AG04449 (cell line): ENCODE measurements at places on chromosomes 6 and 20.

- DNase-seq = no peak
These were observed 91.0 kb downstream of the UNC5CL start for GRCh38 chr6:40947876-40948526.

DNA sequence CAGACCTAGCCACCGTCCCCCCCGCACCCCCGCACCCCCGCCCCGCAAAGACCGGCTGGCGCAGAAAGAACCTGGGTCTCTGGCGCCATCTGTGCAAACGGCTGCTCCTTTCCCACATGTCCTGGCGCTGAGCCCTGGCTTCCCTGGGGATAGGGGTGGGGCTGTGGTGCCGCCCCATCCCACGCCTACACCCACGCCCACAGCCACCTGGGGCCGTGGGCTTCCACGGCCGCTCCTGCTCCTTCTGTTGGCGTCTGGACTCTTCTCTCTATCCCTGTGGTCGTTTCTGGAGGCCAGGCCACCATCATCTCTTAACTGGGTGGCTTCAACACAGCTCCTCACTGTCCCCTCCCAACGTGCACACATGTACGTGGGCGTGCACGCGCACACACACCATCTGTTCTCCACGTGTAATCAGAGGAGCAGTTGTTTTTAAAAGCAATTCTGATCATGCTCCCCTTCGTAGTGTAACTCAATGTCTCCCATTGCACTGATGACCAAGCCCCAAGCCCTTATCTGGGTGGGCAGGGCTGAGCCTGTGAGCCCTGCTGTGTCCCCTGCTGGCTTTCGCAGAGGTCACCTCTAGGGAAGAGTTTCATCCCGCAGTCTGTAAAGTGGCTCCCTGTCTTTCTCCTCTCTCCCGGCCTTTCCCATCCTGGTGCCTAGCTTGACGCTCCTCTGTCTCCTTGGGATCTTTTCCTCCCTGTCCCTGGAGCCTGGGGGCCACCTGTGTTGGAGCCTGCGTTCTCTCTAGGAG lies 31.9 kb upstream of the FAM83D start:
- no peak for DNase-seq

DNA sequence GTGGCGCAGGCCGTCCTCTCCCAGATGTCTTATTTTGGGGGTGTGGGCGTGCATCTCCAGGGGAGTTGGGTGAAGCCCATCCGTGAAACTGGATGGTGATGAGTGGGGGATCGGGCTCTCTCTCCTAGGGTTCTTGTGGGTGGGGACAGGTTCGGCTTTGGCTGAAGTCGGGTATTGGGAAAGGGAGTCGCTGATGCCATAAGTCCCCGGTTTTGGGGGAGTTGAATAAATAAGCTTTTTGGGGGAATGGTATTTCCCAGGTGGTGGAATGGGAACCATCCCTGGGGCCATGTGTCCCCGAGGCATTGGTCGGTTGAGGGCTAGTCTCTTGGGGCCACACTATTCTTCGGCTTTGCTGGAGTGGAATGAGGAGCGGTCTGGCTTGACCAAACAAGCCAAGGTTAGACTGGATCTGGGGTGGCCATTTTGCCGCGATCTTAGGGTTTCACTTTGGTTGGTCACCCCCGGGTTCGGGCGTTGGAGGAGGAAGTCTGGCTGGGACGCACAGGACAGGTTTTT lies 481 bp downstream of the ZNF133 start:
- no peak for DNase-seq

GRCh38 chr6:968791-969190 lies 275.9 kb upstream of the EXOC2 start:
- no peak for DNase-seq

DNA sequence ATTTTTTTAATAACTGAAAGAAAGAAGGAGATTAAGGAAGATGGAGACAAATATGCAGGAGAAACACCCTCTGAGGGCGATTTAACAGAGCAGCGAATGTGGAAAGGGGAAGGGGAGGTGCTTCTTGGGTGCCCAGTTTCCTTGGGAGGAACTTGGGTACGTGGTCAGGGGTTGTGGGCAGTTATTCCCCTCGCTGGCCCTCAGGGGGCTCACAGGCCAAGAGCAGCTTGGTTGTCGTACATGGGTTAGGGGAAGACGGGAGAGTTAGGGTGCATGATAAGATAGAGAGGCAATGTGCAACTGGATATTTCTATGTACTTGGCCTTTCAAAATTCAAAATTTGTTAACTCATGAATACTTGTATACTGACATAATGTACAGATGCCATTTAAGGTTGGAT lies 7.0 kb upstream of the TUBB2A start:
- DNase-seq = no peak

- DNase-seq = no peak
These were observed 6.1 kb downstream of the EEF1A1 start for GRCh38 chr6:73514746-73515110.

DNA sequence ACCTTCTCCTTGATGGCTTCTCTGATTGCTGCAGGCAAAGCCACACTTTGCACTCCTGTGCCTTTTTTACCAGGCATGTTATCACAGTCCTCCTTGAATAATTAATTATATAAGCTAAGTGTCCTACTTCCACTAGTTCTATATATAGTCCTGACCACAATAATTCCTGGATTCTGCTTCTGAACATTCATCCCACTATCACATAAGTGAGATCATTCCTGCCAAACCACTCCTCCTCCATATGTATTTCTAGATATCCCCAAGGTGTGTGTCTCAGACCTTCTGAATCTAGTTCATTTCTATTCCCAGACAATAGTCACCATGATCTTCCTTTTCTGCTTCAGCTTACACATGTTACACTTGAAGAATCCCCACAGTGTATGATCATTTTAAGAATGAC lies 1237.5 kb upstream of the MAP3K7 start:
- DNase-seq = no peak

DNA sequence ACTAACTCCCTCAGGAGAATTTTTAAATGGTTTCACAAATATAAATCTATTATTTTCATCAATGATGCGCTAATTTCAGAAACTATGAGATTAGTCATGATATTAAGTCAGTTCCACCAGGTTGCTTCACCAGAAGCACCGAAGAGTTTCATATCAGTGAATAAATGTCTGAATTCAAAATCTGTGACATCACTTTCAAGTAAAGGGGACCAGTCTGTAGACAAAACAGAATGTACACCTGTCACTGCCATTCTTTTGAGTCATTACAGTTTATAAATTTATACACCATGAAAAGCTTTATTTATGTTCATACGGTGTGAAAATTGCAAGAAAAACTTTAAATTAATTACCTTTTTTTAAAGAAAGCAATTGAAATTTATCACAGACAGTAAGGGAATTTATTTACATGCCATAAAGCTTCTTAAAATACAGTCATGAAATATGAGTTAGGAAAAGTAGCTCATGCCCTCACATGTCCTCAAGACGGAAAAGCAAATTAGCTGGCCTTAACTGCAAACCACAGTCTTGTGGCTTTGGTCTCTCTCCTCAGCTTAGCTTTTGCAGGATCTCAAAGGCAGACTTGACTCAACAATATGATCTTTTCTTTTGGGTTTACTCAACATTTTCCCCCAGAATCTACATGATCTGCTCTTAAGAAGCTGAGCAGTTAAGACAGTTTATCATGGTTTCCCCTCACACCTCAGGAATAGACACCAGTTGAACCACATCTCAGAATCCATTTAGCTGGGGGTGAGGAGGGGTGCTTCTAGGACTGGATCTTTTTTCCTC lies 177.7 kb upstream of the MCHR2 start:
- no peak for DNase-seq

- no peak for DNase-seq
These were observed 290.2 kb downstream of the PHACTR1 start for GRCh38 chr6:13006578-13007300.

DNA sequence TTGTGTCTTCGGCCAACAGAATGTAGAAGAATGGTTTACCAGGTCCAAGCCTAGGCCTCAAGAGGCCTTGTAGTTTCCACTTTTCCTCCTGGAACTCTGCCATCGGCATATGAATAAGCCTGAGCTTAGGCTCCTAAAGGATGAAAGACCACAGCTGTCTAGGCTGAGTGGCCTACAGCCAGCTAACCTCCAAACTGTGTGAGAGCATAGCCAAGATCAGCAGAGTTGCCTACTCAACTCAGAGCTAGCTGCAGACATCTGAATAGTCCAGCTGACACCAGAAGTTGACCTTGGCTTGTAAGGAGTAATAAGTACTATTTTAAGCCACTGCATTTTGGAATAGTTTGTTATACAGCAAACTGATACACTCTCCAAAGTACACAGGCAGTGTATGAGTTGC lies 52.6 kb upstream of the SMIM29 start:
- DNase-seq = peak; percentile 14

DNA sequence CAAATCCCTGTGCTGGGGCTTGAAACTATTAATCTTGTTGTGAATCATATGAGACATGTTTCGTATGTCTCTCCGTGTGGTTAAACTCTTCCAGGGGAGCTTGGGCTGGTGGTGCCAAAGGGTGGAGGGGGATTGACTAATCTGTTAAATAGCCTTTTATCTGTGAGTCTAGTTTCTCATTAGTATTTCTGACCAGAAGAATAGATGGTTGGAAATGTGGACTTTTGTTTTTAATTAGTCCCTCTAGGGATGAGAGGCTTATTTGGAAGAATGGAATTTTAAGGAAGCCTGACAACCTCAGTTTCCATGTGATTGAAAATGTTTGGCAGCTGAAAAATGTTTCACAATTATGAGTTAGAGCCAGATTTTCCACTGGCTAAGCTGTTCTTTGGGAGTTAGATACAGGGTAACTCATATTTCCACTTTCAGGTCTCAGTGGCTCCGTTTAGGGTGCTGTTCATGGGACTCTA lies 117.3 kb downstream of the BCKDHB start:
- peak; percentile 71 for DNase-seq

DNA sequence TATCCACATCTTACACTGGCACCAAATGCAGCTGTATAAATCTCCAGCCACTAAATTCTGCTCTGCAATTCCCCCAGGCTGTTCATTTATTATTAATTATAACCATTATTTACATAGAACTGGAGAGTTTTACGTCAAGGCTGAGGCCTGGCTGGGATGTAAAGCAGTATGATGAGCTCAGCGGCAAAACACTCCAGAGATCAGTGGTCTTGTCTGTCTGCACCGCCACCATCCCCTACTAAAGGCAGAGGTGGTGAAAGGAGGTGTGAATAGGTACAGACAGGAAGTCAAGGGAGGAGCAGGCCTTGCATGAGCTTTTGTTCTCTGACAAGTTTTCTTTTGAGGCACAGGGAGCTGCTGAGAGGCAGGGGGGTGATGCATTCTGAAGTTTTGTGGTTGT lies 159.9 kb upstream of the PCSK2 start:
- no peak for DNase-seq

GRCh38 chr6:121617388-121617787 lies 181.9 kb downstream of the GJA1 start:
- DNase-seq = no peak

- no peak for DNase-seq
These were observed 236.9 kb upstream of the JAG1 start for GRCh38 chr20:10910535-10911178.

DNA sequence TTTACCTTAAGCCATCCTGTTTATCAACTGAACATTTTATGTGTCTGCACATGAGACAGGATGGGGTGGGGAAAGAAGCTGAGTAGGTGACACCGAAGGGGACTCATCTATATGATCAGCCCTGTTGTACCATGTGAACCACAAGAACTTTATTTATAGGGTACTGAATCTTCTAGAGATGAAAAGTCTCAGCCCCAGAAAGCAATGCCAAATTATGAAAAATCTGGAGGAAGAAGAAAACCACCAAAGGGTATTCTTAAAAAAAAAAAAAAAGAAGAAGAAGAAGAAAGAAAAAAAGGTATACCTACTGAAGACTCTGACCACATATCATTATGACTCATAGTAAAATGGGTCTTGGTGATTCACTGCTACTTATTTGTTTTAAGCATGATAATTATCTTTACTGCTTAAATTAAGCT lies 39.8 kb upstream of the HBS1L start:
- DNase-seq = no peak

DNA sequence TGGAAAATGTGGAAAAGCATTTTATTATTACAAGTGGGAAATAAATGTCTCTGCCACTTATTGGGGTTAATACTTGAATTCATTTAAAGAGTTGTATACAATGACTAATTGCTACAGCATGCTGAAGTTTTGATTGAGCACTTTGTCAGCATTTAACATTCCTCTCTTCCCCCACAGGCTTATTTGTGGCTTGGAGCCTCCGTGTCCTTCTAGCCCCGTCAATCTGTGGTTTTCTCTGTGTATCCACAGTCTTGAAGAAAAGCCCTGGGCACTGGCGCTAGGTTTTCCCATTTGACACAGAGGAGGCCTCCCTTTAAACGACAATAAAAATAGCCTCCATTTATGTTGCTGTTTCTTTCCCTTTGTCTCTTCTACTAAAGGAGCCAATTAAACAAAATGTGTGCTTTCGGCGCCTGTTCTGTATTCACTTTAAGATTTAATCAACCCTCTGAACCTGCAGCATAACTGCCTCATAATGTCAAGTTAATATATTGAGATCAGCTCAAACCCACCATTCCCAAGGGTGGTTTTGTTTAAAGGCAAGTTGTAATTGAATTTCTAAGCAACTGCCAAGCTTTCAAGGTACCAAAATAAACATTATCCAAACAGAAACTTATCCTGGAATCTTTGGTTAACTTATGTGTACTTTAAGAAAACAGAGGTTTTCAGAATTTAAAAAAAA lies 326.6 kb upstream of the RNF24 start:
- peak; percentile 42 for DNase-seq

- DNase-seq = peak; percentile 37
These were observed 1.6 kb downstream of the KIAA0408 start for GRCh38 chr6:127457456-127458064.

DNA sequence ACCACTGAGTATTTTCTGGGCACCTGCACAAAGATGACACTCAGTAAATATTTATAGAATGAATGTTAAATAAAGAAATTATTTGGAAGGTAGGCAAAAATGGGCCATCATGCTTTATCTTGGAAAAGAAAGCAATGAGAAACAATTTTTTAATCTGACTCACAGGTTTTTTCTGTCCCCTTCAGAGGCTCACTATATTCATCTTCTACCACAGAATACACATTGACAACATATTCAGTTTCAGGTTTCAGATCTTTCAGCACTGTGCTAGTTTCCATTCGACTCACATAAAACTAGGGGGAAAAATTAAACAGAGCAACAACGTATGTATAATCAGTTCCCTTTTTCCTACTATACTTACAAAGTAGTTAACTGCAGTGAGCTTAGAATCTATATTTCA lies 58.3 kb downstream of the COL12A1 start:
- no peak for DNase-seq

DNA sequence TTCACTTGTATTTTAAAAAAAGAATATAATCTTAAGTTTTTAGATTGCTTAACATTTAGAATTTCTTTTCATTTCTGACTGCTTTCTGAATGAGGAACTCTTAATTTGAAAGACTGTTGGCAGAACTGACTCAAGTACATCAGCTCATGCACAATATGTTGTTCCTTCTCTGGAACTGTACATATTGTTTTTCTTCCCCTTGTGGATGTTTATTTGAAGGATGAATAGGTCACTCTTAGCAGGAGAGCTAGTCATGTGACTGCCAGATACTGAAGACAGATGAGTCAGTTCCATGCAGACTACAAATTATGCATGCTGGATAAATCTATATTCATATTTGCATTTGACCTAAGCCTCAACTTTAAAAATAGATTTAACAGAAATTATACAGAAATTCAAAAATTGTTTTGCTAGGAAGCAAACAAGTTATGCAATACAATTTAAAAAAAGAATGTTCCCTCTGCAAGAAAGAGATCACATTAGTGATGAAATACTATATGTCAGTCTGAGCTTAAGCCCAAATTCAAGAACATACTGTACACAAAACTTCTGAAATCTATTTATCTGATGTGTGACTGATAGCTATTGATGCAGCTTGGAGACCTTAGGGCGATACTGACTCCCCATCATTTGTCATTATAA lies 1274.9 kb upstream of the GJE1 start:
- peak; percentile 85 for DNase-seq

GRCh38 chr6:18676548-18676947 lies 289.4 kb downstream of the RNF144B start:
- DNase-seq = no peak

GRCh38 chr20:15902493-15902892 lies 670.8 kb downstream of the KIF16B start:
- DNase-seq = no peak
